Progenitor cell of endocrine pancreas (in vitro differentiated cells): ENCODE measurements at places on chromosomes 13 and 19.

DNA sequence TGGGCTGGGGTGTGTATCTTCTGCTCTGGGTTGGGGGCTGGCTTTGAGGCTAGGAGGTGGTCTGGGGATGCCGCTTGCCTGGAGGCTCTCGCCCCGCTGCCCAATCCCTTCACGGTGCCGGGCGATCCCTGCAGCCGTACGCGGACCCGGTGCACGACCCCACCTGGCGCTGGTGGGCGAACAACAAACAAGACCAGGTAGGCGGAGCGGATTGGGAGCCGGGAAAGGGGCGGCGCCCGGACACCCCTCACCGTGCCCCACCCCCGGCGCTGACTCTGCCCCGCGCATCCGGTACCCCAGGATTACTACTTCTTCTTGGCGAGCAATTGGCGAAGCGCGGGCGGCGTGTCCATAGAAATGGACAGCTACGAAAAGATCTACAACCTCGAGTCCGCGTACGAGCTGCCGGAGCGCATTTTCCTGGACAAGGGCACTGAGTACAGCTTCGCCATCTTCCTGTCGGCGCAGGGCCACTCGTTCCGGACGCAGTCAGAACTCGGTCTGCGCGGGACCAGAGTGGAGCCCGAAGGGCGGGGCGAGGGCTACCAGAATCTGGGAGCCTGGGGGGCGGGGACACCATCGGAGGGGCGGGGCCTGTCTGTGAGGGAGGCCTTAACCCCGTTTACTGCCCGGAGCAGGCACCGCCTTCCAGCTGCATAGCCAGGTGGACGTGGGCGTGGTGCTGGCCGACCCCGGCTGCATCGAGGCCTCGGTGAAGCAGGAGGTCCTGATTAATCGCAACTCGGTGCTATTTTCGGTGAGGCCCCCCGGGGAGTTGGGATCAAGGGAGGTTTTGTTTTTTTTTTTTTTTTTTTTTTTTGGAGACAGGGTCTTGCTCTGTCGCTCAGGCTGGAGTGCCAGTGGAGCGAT is 12.1 kb upstream of the PSMD8 start:
- DNase-seq, result peak; percentile 75

GRCh38 chr19:54439174-54439851 is 9.7 kb upstream of the LENG8 start:
- no peak for DNase-seq

DNA sequence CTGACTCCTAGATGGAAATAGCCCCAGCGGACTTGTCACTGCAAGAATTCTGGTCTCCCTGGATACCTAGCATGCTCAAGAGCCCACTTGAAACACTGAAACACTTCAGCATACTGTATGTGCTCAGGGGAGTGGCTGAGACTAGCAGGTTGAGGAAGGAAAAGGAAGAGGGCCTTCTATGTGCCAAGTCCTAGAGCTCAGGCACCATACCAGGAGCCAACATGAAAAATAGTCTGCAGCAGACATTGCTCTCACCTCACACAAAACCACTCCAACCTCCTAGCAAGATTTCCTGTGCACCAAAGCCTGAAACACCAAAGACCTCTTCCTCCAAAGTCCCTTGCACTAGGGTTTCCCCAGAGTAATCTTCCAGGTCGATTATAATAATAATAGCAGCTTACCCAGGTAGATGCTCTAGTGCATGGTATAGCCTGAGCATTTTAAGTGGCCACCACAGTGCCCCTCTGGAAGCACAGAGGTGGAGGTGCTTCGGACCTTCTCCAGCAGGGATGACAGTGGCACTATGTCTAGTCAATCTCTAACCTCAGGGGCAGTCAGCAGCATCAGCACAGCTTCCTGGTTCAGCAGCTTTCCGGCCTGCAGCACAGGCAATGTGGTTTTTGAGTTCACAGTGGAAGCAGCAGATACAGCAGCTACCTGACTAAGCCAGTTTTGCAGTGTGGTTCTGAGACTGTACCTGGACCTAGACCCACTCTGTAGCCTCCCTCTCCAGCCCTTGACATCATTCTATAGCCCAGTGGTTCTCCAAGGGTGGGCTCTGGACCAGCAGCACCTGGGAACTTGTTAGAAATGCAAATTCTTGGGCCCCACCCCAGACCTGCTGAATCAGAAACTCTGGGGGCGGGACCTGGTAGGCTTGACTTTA is 45.6 kb upstream of the UBE2L5 start:
- DNase-seq, result no peak

GRCh38 chr19:38642176-38642575 is 5.3 kb upstream of the ACTN4 start:
- no peak for DNase-seq
